Activated CD4-positive, alpha-beta memory T cell treated with anti-CD3 and anti-CD28 coated beads for 36 hours (primary cell): ENCODE measurements at places on chromosomes 2 and 18. TPM values are rescaled to one million over a fixed set of nuclear protein-coding genes. Genes with fewer than 3 reads are reported as not detected.

The CEBPZOS gene
- 29.3 TPM for total RNA-seq

The IL36B gene
- not detected for total RNA-seq

The CRYBA2 gene
- total RNA-seq: not detected

The ANKRD29 gene
- total RNA-seq: not detected

The ERFE gene
- not detected for total RNA-seq

The CNOT9 gene
- total RNA-seq: 87.3 TPM

DNA sequence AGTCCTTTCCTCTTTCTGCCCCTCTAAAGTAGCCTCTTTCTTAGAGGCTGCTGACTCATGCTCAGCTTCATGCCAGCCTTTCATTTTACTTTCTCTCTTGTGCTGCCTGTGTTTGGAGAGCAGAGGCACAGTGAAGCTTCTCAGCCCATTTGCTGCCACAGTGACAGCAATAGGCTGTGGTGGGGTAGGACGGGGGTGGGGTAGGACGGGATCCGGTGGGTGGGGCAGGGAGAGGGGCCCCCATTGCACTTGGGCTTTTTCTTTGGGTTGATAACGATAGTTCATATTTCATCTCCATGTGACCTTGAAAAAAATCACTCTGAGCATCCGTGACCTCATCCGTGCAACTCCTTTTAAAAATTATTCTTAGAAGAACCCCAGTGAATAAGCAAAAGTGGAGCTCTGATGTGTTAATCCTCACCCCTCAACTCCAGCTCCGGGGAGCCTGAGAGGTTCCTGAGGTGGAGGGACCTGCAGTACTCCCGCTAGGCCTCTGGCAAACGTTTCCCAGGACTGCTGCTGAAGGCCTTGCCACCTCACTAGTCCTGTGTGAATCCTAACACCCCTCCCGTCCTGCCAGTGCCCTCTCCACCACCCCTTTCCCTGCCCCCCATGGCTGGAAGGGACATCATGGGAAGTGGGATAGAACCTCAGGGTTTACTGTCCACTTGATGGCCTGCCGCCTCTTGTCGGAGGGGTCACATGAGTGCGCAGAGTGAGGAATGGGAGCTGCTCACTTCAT, 70.8 kb downstream of the INPP4A start:
- H3K4me1 ChIP-seq: peaks cover 57% of the 10 kb centered on the region
- peak; percentile 24 for DNase-seq

DNA sequence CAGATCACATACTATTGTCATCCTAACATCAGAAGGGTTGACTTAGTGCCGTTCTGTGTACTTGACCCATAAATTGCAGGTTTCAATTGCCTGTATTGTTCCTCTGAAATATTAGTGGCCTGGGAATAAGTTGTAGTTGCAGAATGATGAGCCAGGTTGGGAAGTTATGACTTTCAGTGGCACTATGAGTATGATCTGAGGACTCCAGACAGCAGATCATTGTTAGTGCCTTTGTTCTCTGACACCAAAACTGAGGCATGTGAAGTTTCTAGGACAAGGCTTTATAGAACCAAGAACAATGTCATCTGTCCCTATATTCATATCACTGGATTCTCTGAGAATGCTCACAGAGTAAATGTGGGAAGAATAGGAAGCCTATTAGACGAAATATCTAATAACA, 403.7 kb downstream of the STK39 start:
- no peak for DNase-seq
- no peaks in the 10 kb centered on the region for H3K36me3 ChIP-seq
- H3K4me3 ChIP-seq: no peak overlapping the region
- no peaks in the 10 kb centered on the region for H3K4me1 ChIP-seq
- H3K27ac ChIP-seq: no peak overlapping the region

- no peak overlapping the region for H3K4me3 ChIP-seq
- no peaks in the 10 kb centered on the region for H3K4me1 ChIP-seq
- H3K36me3 ChIP-seq: no peaks in the 10 kb centered on the region
- no peak for DNase-seq
- H3K27ac ChIP-seq: no peak overlapping the region
- H3K27me3 ChIP-seq: peaks cover 8% of the 10 kb centered on the region
Measured at GRCh38 chr2:191936882-191937405, 90.1 kb upstream of the CAVIN2 start.

GRCh38 chr2:171706152-171706803, 19.0 kb downstream of the DYNC1I2 start:
- no peaks in the 10 kb centered on the region for H3K36me3 ChIP-seq
- no peak overlapping the region for H3K4me3 ChIP-seq
- H3K4me1 ChIP-seq: peaks cover 7% of the 10 kb centered on the region
- H3K27ac ChIP-seq: no peak overlapping the region
- DNase-seq: no peak
